ENCODE measurements at places on chromosomes 3 and 15. TPM values are rescaled to one million over a fixed set of nuclear protein-coding genes. Genes with fewer than 3 reads are reported as not detected.
A peak's percentile ranks its signal among the peaks of the same experiment; 100 is the strongest.

DNA sequence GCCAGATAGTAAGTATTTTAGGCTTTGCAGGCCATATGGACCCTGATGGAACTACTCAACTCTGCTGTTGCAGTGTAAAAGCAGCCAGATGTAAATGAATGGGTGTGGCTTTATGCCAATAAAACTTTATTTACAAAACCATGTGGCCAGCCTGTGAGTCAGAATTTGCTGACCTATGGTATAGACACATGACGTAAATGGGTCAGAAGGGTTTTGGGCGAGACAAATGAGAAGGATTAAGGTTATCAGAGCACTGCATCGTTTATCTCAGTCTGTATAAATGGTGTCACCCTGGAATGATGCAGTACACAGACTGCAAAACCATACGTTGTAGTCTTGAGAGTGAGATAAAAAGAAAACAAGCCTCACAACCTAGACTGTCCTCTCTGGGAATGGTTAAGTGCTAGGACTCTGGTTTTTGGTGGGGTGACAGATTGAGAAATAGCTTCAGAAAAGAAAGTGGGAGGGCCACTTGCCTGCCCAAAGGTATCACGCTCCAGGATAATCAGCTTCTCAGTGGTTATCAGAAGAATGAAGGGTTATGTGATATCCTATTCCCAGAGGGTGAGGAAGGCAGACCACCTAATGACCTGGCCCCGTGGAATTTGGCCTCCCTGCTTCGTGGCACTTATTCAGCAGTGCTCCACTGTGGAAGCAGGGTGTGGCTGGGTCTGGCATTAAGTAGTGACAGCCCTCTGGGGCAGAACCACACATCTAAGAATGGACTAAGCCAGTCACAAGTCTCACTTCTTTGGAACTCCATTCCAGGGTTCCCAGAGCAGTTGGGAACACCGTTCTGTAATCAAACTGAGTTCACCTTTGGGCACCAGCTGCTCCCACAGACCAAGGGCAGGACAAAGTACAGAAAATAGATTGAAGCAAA, 46.1 kb downstream of the ABHD5 start:
- peak; percentile 77 for DNase-seq

- peak; percentile 45 for DNase-seq
These were observed 8.4 kb downstream of the CSK start for GRCh38 chr15:74790080-74790916.

DNA sequence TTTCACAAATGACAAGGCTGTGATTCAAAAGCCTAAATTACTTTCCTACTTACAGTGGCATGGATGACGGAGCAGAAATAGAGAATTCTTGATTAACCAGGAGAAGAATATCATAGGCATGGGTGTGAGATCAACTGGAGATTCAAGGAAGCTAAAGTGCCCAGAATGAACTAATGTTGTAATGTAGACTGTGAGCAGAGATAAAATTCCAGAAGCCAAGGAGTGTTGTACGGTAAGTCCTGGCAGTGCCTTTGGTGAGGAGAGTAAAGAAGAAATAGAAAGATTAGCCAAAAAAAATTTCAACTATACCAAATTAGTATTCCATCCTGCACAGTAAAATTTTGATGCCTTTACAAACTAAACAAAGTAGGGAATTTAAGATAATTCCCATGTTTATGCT, 75.9 kb downstream of the ZBTB20 start:
- DNase-seq, result no peak

Gene ISLR2
- polyA plus RNA-seq, result not detected

Gene TICRR
- polyA plus RNA-seq, result 1.3 TPM

Gene TNFSF10
- polyA plus RNA-seq, result 2.3 TPM

DNA sequence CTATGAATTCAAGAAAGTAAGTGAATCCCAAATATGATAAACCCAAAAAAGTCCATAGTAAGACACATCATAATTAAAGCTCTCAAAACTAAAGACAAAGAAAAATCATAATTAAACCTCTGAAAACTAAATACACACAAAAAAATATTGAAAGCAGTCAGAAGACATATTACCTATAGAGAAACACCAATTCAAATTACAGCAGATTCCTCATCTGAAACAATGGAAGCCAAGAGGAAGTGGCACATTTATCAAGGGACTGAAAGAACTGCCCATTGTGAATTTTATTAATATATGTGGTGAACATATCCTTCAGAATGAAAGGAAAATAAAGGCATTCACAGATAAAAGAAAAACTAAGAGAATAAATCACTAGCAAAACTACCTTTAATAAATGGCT, 128.2 kb downstream of the SCAPER start:
- no peak for DNase-seq

Gene KLHL6
- polyA plus RNA-seq, result not detected

- DNase-seq, result no peak
These were observed 65.6 kb downstream of the CCDC33 start for GRCh38 chr15:74301583-74302361.

DNA sequence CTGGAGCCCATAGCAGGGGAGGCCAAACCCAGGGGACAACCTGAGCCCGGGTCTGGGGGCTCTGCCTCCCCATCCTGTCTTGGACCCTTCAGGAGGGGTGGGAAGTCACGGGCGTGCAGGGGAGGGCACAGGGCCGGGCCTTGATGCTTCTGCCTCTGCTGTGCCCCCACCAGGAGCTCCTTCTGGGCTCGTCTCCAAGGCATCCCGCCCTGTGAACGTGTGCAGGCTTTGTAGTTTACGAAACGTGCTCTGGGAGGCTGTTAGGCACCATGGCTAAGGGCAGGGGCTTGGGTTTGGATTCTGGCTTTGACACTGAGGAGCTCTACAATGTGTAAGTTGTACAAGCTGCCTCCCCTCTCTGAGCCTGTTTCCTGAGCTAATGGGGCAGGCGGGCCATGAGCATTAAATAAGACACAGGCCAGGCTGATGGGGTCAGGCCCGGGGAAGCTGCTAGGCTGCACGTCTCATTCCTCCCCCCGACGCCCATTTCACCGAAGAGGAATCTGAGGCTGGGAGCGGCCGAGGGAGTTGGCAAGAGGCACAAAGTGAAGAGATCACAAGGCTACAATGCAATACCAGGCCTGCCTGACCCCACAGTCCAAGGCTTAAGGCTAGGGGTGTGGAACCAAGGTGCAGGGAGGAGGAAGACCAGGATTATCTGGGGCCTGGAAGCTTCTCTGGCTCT, 19.6 kb downstream of the PLXND1 start:
- DNase-seq, result no peak

Gene RTP2
- not detected for polyA plus RNA-seq

DNA sequence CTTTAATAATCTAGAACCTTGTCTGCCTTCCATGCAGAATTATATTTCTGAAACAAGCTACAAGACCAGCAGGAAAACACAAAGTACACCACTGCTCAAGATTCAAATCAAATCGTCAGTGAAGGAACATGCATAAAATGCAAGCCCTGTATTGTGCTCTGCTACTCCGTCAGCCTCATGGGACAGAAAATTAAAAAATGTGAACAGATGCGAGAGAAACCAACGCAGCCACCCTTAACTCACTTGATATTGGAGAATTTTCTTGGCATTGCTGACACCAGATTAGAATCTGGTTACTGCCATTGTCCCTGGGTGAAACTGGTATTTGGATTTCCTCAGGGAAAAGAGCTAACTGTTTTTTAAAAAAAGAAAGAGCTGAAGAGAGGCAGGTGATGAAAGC, 23.6 kb downstream of the ANXA2 start:
- no peak for DNase-seq

DNA sequence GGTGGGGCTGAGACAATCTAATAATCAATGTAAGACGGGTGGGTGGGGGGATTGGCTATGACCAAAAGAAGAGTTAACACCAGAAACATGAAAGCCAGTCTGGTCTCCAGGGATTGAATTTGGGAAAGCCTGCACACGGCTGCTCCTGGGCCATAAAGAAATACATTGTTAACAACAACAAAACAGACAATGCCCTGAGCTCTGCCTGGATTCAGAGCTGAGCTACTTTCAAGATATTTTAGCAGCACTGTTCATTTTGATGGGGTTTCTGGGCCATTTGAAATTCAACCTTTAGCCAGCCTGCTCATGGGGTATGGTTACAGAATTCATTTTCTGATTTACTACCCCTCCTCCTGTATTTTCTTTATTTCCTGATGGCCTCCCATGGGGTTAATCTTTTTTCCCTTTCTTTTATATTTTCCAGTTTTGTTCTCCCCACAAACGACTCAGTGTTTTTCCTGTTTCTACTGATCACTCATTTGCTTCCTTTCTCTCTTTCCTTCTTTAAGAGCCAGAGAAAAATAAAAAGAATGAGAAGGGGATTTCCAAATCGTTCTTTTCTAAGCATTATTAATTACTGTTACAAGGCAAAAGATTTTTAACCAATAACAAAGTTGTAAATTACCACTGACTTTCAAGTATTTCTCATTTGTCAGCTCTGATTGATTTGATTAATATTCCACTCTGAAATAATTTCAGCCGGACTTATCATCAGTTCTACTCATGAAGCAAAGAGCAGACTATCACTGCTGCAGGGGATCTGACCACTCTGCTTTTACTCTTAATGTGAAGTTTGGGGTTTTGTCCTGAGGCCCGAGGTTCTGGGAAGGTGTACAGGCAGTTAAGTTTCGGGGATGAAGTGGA, 19.6 kb downstream of the NR2F2 start:
- no peak for DNase-seq

DNA sequence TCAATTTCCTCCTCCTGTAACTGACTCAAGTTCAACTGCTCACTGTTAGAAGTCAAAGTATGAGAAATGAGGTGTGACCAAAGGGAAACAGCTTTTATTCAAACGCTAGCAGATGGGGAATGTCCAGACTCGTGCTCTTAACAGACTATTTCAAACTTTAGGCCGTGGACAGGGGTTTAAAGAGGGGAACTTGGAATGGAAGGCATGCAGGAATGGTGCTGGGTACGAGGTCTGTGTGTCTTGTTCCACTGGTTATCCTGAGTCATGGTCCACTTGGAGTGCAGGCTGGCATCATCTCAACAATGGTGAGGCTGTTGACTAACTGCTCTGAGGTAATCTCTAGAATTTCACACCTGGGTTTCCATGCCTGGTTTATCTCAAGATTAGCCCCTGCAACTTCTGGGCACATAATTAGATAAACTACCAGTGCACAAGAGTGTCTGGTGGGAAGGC, 22.9 kb upstream of the DNAAF4 start:
- peak; percentile 42 for DNase-seq

GRCh38 chr3:37909067-37909911, 47.6 kb downstream of the CTDSPL start:
- DNase-seq, result no peak

DNA sequence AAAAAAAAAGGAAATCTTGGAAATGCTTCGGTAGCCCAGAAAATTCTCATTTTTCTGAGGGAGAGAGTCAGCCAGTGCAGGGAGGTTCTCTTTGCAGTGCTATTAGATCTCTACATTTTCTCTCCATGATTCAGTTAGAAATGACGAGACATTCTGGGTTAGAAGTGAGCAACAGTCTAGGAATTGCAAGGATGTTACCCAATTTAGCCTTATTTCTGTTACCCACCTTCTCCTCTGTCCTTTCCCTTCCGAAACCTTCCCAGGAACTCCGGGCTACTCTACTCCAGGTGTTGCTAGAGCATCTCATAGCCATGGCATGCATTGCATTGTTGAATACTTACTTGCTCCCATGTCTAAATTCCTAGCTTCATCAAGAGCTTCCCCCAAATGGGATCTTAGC, 106.8 kb downstream of the EDEM1 start:
- DNase-seq, result no peak

Gene ATP8B4
- polyA plus RNA-seq, result 1.0 TPM

Gene ZNF660
- 2.8 TPM for polyA plus RNA-seq

DNA sequence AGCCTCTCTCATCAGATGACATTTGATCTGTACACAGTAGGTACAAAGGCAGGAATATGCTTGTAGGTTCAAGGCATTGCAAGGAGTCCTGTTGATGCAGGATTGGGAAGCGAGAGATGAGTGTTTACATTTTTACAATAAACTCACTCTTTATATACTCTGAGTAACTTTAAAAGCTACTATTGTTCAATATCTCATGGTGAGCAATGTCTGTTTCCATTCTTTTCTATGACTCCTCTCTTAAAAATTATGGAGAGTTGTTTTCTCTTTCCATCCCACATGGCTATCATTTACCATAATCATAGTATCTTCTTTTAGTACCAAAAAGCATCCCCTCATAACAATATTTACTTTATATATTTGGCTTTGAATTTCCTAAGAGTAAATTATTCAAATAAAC, 314.0 kb upstream of the CDIN1 start:
- DNase-seq, result no peak

DNA sequence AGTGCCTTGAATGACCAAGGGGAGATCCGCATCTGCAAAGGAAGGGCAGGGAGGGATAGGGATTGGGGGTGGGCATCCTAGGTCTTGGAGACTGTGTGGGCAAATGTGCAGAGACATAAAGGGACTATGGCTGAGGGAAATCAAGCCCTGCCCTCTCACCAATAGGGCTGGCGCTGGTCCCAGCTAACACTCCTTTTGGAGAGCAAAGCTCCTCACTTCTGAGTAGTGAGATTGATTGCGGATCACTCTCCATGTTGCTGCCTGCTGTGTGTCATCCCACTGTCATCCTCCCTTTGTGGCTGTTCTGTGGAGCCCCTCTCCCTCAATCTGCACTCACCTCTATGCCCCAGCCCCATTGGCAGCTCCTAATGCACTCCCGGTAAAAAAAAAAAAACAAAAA, 2.2 kb upstream of the CELSR3 start:
- DNase-seq, result no peak

- no peak for DNase-seq
These were observed 71.2 kb upstream of the ST3GAL6 start for GRCh38 chr3:98691897-98692296.

- no peak for DNase-seq
These were observed 22.8 kb upstream of the SLC15A2 start for GRCh38 chr3:121871430-121871829.

Gene ADCY5
- 0.24 TPM for polyA plus RNA-seq

- DNase-seq, result peak; percentile 81
These were observed 414.5 kb upstream of the MDFIC2 start for GRCh38 chr3:70726961-70727360.

- DNase-seq, result no peak
These were observed 21.9 kb downstream of the MINAR1 start for GRCh38 chr15:79454063-79454462.

Gene SLC22A14
- polyA plus RNA-seq, result not detected

- DNase-seq, result no peak
These were observed 1137.9 kb downstream of the ROBO2 start for GRCh38 chr3:78177780-78178179.

DNA sequence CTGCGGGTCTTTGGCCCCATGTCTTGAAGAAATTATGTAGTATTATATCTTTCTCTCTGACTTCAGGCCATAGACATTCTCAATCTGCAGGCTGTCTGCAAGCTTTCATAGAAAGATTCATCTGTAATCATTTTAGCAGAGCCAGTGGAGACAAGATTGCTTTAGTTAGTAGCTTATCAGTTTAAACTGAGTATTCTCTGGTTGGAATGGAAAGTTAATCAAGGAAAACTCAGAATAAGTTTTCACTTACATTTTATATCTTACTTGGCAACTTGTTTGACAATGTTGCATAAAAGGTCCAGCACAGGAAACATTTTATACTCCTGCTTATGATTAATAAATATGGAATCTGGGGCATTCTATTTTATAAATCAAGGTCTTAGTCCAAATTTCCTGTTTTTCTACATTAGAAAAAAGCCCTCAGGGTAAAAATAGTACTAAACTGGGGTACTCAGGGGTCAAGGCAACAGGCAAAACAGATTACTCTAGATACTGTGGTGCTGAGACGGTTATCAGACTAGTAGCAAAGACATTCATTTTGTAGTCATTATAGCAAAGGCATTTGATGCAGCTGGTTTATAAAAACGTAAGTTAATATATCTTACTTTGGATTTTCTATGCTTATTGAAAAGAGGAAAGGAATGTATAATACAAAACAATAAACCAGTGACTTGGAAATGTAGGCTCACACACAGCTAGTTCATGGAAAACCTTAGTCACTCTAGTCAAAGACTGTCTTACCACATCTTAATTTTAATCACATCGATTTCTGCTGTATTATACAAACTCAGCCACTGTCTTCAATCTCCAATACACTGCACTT, 45.2 kb upstream of the FILIP1L start:
- peak; percentile 46 for DNase-seq

Measured in AG04450 (cell line).